ENCODE measurements at places on chromosomes 3 and 15.

- DNase-seq: no peak
These were observed 36.4 kb downstream of the UBP1 start for GRCh38 chr3:33403756-33404155.

DNA sequence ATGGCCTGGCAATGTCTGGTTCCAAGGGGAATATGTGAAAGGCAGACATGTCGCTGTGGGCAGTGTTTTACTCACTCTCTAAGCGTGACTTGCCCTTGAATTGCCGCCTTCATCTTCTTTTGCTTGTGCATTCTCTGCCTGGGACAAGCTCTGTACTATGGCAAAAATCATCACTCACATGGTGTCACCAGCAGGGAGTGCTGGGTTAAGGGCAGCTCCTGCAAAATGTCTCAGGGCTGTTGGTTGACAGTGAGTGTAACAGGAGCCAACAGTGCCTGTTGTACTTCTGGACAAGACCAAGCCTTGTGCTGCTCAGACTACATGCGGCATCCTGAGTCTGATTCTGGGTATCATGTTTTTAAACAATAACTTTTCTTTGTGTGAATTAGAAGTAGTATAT lies 45.3 kb upstream of the KY start:
- DNase-seq: no peak

DNA sequence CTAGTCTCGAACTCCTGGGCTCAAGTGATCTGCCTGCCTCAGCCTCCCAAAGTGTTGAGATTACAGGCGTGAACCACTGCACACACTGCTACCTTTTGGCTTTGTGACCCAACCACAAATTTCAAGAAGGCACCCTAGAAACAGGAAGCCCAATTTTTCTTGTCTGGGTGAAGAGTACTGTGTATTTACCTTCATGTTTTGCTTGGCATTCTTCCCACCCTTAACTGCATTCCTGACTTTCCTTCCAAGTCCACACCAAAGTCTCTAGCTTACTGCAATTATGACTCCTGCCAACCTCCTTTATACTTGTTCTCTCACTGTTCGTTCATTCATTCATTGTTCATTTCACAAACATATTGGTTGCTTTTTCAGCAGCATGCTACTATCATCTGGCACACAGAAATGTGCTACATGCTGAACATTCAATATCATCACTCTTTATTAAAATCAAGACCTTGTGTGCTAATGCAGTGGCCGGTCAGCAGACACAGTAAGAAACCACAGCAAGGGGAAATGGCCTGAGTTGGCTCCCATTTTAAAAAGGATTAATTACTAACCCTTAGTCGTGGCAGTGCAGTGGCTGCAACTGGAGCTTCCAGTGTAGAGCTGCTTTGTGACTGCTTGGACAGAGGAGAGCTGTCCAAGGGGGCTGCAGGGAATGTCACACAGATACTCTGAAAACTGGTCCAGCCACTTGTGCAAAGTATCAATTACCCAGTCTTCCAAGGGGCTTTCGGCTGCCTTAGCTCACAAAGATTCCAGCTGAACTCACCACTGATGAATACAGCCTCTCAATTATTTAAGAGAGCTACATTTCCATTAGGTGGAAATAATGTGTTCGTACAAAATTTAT lies 94.0 kb downstream of the ETFA start:
- no peak for DNase-seq

DNA sequence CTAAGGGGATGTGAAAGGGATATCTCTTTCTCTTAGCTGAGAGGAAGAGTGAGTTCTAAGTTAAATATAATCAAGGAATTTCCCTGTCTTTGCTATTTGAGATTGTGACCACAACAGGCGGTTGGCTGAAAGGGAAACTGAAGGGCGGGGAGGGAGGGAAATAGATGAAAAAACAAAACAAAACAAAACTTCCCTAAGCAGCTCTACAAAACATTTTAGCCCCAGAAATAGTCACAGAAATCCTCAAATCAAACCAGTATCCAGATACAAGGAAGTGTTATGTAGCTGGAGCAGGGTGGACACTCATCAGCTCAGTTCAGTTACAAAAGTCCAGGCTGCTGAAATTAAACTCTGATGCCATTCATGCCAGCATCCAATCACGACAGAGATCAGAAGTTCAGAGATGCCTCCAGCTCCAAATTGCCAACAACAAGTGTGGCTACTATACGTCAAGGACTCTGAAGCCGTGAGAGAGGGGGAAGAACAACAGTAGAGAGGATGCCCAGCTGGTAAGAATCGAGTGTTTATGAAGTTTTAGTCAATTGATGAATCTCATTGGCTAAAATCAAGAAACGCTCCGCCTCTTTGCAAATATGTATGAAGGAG lies 319 bp upstream of the TP63 start:
- DNase-seq: no peak

DNA sequence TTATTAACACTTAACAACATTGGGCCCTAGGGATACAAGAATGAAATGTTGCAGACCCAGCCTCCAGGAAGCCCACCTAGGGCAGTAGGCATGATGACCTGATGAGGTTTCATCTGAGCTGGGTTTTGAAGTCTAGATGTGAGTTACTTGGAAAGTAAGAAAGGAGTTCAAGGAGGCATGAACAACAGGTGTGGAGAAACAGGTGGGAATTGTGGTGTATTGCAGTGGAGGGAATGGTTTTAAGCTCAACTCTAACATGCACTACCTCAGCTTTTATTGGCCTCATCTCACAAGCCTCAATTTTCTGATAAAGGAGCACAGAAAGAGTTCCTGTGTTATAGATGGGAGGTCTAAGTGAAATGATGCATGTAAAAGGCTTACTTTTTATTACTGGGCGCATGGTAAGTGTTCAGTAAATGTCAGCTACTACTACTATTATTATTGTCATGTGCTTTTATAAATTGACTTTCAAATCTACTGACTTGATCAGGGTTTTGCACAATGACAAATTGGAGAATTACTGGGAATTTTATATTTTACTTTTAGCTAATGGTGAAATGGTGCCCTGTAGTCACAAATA lies 19.3 kb downstream of the SCAANT1 start:
- DNase-seq: no peak

DNA sequence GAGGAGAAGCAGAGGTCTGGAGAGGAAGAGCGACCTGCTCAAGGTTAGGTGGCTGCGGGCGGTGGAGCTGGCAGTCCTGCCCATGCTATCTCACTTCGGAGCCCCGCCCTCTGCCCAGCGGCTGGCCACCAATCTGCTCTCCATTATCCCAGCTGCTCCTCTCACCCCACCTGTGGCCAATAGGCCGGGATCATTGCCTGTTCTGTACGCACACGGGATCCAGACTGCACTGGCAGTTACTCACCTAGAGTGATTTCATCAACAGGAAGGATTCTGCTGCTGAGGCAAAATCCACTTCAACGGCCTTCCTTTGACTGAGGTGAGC lies 100.6 kb downstream of the TLE3 start:
- DNase-seq: peak; percentile 83

DNA sequence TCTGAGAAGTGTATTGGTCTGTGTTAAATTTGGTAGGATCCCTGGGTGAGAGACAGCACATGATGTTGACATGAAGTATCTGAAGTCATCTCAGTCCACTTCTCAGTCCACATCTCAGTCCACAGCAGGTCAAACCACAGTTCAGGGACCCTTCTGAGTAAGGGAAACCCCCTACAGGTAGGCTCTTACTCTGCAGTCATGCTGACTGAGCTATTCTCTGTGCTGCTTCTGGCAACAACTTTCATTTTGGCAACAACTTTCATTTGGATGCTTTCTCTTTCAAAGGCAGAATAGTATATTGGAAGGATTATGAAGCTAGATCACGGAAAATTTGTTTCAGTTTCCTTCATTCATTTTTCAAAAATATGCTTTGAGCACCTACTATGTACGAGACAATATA lies 178.2 kb upstream of the GOLIM4 start:
- DNase-seq: no peak

DNA sequence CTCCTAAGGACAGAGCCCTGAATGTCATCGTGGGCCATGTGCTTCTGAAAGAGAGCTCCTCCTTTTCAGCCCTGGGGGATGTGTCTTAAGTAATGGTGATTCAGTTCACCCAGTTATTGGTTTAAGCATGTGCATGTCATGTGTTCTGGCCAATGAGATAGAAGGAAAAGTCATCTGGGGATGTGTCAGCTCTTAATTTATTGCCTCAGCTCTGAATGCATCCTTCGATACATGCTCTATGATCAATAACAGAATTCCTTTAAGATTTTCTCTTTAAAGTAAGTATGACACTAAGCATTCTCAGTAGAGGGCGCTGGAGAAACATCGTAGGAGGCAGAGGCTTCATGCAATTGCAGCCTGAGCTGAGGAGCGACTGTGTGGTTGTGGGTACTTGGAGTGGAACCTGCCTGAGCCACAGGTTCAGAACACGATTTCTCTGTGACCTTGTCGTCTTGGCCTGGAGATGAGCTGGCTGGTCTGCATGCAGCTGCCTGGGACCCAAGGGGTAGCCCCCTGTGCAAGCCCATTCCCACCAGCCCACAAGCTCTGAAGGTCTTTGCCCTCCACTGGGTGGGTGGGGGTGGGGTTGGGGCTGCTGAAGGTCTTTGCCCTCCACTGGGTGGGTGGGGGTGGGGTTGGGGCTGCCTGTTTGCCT lies 69.5 kb downstream of the C3orf38 start:
- peak; percentile 9 for DNase-seq

DNA sequence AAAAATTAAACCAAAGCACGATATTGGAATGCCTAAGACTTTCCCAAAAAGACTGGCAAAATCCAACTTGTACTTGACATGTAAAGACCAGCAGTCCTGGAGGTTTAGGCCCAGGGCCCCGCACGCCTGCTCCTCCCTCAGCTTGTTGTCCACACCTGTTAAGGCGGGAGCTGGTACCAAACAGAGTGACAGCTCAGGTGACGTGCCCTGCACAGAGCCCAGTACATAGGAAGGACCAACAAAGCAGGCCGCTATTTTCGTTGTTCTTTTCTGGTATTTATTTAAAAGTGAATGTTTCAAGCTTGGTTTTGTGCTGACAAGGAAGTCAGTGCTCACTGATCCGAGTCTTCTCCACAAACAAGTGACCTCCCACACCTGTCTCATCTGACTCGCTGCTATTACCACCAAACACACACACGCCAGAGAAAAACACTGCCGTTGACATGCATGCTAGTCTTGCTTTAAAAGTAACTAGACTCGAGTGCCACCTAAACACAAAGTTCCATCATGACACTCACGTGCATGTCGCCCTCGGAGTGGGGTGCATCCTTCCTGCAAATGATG lies 50.2 kb downstream of the HERC2 start:
- DNase-seq: no peak
